ENCODE measurements at places on chromosomes 1 and 21.

DNA sequence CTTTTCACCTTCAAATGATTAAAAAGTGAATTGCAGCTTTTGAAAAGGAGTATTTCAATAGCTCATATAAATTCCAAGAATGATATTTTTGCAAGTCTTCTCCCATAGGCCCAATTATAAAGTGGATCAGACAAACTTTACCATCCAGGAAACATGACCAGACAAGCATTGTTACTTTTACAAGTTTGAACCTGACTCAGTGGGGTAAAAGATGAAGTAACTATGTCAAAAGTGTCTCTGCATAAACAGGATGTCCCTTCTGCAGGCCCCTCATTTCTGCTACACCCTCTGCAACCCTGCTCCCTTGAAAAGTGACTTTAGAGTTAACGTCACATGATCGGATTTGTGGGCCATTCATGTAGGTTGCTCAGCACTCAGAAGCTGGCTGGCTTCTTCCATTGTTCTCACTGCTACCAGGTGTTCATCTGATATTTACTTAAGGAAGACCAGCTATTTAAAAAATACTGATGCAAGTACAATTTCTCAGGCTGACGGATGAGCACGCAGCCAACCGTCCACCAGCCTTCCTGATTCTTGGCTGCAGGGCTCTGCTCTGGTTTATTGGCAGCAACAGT is 32.3 kb downstream of the URB1 start:
- DNase-seq: no peak

- DNase-seq: no peak
Measured at GRCh38 chr1:110057963-110058518, 12.4 kb downstream of the ALX3 start.

DNA sequence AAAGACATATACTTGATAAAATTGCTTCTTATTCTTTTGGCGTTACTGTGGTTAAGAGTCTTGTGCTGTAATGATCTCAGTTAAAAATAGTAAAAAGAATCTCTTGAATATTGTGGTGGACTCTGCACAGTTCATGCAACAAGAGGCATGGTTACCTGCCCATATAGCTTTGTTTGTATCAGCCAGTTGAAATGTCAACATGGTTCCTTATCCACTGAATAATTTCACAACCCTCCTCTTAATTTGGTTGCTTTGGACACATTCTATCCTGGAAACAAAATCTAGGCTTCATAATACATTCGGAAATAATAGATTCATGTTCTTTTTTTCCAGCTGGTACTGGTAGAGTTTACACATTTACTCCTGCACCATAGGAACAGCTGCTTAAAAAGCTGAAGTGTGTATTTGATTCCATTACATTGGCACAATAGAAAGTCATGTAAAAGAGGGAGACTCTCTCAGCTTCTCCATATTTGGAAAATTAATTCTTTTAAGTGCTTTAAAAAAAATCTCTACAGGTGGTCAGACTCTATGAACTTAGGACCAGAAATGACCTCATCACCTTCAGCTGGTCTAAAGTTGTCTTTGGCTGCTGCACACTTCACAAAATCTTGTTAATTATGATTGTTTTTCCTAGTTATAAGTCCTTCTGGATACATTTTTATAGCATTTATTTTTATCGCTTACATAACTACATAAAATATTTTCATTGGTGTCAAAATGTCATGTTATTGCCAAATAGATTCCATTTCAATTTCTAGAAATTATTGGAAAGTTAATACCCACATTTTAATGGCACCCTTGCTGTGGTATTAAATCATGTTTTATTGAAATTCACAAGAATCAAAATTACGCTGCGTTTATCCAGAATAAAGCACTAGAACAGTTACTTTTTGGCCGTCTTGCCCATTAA is 100.2 kb downstream of the LTN1 start:
- no peak for DNase-seq

GRCh38 chr21:29810871-29811270 is 128.9 kb downstream of the GRIK1 start:
- DNase-seq: no peak

DNA sequence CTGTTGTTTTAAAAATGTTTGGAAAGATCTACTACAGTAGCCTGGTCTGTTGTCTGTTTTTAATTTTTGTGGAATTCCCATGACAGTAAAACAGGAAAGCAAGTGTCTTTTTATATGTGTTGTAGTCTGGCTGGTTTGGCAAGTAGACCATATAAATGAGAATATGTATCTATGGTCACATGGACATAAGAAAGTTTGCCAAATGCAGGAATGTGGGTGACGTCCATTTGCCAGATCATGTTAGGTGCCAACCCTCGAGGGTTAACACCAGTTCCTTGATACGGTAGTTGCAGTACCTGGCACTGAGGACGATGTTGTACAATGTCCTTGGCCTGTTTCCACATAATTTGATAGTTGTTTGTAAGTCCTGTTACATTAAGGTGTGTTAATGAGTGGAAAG is 6.2 kb downstream of the DAP3 start:
- DNase-seq: no peak

- no peak for DNase-seq
Measured at GRCh38 chr1:3514404-3514803, 59.9 kb downstream of the ARHGEF16 start.

GRCh38 chr1:186618401-186619170 is 61.6 kb downstream of the PTGS2 start:
- no peak for DNase-seq

All from activated naive CD8-positive, alpha-beta T cell treated with anti-CD3 and anti-CD28 coated beads, Interleukin-2, amount 50 U/mL, for 16 hours (primary cell).